ENCODE measurements at places on chromosomes 1 and 21. TPM values are rescaled to one million over a fixed set of nuclear protein-coding genes. Genes with fewer than 3 reads are reported as not detected.

The DMBX1 gene
- not detected for total RNA-seq

DNA sequence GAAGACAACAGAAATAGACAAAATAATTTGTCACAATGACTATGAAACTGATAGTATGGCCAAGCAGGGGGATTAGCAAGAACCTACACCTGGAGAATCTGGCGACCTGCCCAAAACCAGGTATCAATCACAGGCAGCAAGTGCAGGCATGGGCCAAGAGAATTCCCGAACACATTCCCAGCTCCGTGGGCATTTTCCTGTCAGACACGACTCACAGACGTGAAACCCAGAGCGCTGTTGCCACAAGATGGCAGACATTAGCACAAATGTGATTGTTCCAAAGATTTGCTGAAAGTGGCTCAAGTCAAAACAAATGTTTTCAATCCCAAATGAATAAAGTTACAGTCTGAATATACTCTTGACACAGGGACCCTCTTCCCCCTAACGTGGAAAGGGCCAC lies 36.8 kb downstream of the HLCS start:
- no peak for DNase-seq

GRCh38 chr1:112298558-112298957 lies 97.5 kb upstream of the CTTNBP2NL start:
- peak; percentile 10 for DNase-seq

The PRDX6 gene
- total RNA-seq: 108 TPM

The CDC7 gene
- total RNA-seq: 6.6 TPM

- DNase-seq: no peak
Observed at GRCh38 chr1:192158181-192158580, at the start of gene RGS18. Gene RGS18, plus strand, starts transcription at chr1:192158462. Its CDS starts 176 bp downstream, at chr1:192158638.

GRCh38 chr21:35204850-35205541 lies 155.9 kb upstream of the RUNX1 start:
- DNase-seq: no peak

DNA sequence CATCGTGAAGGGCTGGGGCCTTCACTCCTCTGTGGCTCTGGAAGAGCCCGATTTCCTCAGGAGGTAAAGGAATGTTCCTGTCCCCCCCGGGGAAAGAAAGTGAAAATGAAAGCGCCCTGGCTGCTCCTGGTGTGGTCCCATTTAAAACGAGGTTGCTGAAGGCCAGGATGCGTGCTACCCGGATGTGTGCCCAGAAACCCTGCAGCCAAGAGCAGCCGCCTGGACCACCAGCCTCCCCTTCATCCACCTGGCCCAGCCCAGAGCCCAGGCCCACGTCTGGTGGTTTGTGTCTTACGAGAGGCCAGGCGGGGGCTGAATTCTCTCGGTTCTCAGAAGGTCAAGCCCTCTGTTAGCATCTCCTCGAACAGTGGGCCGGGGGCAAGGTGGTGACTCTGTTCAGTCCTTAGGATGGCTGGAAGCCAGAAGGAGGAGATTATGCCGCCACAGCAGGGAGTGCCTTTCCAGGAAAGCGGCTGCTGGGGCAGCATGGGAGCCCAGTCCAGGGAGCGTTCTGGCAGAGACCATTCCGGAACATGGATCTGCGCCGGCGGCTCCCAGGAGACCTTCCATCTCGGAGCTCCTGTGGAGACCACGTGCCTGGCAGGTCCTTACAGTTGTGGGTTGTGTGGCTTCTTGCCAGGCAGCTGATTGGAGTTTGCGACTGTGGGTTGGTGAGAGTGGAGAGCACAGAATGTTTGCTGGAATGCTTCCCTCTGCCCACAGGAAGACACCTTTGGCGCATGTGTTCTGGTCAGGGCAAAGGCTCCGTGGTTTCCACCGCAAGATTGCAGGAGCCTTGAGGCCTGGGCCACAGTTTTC lies 1.4 kb downstream of the GUK1 start:
- DNase-seq: no peak

DNA sequence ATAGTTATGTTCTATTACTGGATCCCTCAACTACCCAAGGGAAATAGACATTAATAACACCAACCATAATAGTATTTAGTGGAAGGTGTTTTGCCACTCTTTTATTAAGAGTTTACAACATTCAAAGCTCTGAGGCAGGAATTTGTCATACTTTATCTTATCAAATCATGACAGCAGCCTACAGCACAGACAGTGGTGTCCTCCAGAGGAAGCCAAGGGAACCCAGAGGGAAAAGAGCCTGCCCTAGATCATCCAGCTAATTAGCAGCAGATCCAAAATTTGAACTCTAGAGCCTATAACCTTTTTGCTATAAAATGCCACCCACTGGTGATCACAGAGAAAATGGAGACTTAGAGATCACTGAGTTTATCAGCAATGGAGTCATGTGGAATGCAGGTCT lies 18.2 kb downstream of the VAV3 start:
- no peak for DNase-seq

GRCh38 chr1:11187000-11187399 lies 2.2 kb upstream of the ANGPTL7 start:
- no peak for DNase-seq

The IBA57 gene
- 12.6 TPM for total RNA-seq

The WNT3A gene
- total RNA-seq: not detected

The RGSL1 gene
- total RNA-seq: not detected

The LAMC2 gene
- not detected for total RNA-seq

DNA sequence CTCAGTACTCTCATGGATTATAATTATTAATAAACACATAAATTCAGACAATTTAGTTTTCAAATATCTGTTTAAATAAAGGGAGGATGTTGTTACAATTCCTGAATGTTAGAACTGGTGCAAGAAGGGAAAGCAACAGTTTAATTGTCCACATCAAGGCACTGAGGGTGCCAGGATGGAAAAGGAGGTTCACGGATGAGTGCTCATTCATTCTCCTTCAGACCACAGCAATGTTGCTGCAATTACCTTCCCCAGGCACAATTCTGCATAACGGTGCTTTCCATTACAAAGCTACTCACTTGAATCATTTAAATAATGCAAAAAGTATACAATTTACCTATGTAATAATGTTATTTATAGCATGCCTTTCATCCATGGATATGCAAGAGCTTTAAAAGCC lies 52.3 kb upstream of the COG2 start:
- no peak for DNase-seq

DNA sequence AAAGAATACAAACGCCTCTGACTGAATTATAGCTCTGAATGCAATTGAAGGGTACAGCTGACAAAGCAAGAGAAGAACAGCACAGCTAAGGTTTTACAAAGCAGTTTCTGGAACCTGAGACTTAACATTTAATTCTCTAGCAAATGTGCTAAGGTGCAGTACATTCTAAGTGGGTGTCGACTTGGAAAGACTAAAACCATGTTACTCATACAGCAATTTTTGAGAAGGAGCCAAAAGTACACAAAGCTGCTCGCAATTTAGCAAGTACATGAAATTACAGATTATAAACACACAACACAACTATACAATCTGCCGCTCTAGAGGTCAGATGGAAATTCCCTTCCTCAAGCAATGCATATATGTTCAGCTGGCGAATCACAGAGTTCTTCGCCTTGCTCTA lies 121.9 kb downstream of the TIAM1 start:
- no peak for DNase-seq

The CHIA gene
- not detected for total RNA-seq

DNA sequence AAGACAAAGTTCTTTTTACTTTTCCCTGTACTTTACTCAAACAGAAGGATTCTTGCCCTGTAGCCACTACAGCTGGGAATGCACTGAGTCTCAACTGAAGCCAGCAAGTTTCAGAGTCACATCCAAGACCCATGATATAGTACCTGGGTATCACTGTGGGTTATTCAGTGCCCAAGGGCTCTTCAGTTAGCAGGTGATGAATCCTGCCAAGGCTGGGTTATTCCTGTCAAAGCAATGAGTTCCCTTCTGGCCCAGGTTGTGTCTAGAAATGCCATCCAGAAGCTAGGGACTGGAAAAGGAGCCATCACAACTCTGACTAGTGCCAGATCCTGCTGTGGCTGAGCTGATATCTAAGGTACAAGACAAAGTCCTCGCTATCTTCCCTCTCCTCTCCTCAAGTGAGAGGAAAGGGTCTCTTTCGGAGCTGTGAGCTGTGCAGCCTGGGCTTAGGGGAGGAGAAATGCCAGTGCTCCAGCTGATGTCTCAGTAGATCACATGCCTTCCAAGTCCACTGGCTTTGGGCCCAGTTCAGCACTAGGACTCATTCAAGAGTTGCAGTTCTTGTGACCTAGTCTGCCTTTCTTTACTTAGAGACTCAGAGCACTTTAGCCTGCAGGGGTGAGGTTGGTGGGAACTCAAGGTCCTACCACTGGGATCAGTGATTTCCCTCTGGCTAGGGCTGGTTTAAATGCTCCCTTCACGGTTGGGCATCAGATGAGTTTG lies 369.4 kb downstream of the TBX15 start:
- DNase-seq: no peak

The ACOT11 gene
- total RNA-seq: 1.4 TPM

The E2F2 gene
- 1.8 TPM for total RNA-seq

The HOOK1 gene
- total RNA-seq: 16.8 TPM

GRCh38 chr1:177256153-177257075 lies 85.7 kb downstream of the BRINP2 start:
- no peak for DNase-seq

- no peak for DNase-seq
Observed at GRCh38 chr1:179021873-179022272, 3.8 kb upstream of the FAM20B start.

The LRRC38 gene
- total RNA-seq: not detected

The CD84 gene
- total RNA-seq: 50.9 TPM

- DNase-seq: no peak
Observed at GRCh38 chr1:7503691-7504437, 267.2 kb upstream of the VAMP3 start.

DNA sequence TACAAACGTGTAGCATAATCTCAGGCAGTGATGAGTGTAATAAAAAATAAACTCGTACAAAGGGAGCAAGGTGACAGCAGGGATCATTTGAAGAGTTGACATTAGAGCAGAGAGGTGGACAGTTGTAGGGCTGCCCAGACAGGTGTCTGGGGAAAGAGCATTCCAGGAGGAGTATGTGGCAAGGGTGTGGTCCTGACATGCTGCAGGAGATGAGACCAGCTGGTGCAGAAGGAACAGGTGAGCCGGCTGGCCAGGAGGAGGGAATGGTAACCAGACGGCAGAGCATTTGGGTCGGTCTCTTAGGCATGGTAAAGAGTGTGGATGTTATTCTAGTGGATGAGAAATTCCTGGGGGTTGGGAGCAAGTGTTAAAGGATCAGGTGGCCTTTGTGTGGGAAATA lies 306.3 kb downstream of the LMX1A start:
- DNase-seq: no peak

GRCh38 chr1:168019407-168019806 lies 82.5 kb upstream of the MPC2 start:
- DNase-seq: no peak

The FAM131C gene
- total RNA-seq: not detected

DNA sequence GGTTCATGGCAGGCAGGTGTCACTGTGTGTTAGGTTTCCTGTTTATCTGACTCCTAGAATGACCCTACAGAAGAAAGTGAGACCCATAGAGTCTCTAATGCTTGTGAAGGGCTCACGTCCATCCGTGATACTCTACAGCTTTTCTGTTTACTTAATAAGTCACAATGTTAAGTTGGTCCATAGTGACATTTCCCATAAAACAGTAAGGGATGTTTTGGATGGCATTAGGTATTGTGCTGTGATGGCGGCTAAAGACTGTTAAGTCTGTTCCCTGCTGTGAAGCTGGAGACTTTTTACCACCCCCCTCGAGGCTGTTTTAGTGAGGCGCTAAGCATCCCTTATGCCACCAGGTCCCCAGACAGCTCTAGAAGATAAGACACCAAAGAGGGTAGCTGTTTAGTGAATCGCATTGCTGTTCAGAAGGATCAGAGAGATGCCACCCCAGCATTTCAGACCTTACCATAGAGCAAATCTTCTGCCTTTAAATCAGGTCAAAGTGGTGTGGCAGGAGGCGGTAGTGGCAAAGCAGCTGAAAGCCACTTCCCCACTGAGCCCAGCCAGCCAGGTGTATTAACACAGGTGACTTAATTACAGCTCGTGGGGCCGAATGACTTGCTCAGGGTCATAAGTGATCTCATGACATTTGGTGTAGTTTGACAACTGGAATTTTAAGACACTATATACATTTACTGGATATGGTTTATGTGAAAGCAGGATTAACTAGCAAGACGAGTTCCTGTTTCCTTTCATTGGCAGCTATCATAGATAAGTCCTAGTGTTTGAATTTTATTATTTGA lies 25.0 kb downstream of the SLC37A1 start:
- no peak for DNase-seq

DNA sequence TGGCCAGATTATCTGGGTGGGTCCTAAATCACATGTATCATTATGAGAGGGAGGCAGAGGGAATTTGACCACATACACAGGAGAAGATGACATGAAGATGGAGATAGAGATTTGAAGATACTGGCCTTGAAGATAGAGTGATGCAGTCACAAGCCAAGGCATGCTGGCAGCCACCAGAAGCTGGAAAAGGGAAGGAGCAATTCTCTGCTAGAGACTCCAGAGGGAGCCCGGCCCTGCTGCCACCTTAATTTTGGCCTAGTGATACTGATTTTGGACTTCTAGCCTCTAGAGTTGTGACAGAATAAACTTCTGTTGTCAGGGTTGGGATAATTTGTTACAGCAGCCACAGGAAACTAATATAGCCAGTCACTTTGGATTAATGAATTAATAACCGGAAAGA lies 2.2 kb upstream of the PRDM2 start:
- DNase-seq: no peak

- DNase-seq: no peak
Observed at GRCh38 chr1:5427026-5427613, 565.1 kb downstream of the NPHP4 start.

The MIXL1 gene
- not detected for total RNA-seq

The RNU1-4 gene
- total RNA-seq: 2,148 TPM

The NPHS2 gene
- not detected for total RNA-seq

- no peak for DNase-seq
Observed at GRCh38 chr1:113542221-113542701, 151.9 kb downstream of the MAGI3 start.

Measured in T-cell (primary cell).